Midbrain (tissue), 1 donor: ENCODE measurements at places on chromosomes 4 and X.

DNA sequence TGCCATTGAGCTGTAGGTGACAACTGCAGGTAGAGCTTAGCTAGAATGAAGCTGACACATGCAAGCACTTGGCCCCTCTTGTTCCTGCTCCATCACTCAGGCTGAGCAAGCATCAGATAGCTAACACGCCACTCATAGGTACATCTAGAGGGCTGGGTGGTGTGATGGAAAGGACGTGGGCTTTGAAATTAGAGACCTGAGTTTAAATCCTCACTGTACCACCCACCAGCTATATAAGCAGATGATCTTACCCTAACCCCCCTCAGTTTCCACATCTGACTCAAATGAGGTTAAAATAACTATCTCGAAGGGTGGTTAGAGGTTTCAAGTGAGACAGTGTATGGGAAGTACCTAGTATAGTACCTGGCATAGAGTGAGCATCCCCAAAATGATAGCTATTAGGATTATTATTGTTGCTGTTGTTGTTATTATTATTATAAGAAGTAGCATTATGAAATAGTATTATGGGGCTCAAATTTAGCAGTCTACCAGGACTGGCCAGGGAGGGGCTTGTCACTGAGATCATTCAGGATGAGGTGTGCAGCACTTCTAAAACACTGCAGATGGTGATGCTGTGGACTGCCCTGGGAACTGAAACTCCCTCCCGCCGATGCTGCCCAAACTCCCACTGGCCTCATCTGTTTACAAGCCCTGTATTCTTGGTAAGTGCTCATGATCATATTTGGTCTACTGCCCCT is 59.0 kb downstream of the REELD1 start:
- DNase-seq, result no peak

DNA sequence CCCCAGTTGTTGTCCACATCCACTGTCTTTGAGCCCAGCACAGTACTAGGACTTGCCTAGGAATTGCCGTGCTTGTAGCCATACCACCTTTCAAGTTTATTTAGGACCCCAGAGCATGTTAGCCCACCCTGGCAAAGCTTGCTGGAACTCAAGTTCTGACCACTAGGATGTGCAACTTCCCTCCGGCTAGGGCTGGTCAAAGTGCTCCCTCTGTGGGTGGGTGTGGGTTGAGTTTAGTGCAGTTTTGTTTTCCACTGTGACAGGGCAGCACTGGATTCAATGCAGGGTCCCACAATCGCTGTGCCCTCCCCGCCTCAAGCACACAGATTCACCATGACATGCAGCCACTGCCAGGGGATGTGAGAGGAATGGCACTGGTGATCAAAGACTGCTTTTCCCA is 96.0 kb downstream of the RASGEF1B start:
- no peak for DNase-seq

- no peak for DNase-seq
These were observed 11.5 kb upstream of the GPM6B start for GRCh38 chrX:13828392-13828791.

DNA sequence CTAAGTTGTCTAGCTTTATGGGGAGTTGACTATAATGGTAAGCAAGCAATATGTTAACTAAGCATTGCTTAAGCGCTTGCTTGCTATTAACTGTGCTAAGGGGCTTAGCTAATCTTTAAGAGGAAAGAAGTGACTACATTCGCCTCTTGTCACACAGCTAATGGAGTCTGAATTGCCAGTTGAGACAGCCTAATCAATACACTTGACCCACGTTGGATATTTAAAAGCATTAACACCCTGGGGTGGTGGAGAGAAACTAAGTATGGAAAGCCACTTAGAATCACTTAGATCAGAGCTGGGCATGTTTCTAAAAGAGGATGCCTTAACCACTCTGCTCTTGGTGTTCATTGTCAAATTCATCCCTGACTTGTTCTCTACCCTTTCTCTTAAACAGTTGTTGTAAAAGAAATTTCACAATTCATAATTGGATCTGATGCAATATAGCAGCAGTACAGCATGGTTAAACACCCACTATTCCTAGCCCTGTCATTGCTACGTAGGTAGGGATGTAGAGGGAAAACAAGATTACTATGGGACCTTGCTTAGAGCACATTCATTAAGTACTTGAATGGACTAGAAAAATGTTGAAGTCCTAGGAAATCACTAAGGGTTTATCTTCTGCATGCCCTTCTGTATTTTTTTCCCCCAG is 3.5 kb downstream of the ZAR1 start:
- no peak for DNase-seq

DNA sequence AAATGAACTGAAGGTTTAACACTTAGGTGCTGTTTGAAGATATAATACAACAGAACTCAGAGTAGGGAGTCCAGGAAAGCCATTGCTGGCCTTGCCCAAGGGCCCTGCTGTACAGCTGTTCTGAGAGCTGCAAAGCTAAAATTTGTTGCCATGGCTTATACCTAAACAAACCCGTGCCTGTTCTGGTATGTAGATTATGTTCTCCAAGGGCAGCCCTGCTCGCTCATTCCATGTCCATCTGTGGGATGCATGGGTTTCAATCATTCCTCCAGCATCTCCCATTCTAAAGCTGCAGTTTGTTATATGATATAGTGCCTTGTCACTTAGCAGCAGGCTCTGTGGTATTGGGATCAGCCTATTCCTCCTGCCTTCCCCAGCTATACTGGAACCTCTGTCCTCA is 80.8 kb upstream of the BMPR1B start:
- DNase-seq, result no peak
